ENCODE measurements at places on chromosomes 2 and 18.

DNA sequence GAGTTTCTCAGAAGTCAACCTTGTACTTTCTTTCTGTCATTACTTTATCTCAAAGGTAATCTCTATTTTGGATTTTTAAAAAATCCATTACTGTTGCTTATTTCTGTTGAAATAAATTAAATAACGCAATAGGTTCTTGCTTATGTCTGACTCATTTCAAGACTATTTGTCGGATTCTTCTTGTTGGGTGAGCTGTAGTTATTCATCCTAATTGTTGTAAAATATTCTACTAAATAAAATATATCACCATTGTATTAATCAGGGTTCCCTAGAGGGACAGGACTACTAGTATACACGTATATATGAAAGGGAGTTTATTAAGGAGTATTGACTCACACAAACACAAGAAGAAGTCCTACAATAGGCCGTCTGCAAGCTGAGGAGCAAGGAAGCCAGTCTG, 403.9 kb upstream of the CYRIA start:
- H3K27ac ChIP-seq, result no peak overlapping the region
- DNase-seq, result no peak
- H3K4me1 ChIP-seq, result no peaks in the 10 kb centered on the region
- no peaks in the 10 kb centered on the region for H3K36me3 ChIP-seq
- no peak overlapping the region for H3K4me3 ChIP-seq
- no peaks in the 10 kb centered on the region for H3K27me3 ChIP-seq

DNA sequence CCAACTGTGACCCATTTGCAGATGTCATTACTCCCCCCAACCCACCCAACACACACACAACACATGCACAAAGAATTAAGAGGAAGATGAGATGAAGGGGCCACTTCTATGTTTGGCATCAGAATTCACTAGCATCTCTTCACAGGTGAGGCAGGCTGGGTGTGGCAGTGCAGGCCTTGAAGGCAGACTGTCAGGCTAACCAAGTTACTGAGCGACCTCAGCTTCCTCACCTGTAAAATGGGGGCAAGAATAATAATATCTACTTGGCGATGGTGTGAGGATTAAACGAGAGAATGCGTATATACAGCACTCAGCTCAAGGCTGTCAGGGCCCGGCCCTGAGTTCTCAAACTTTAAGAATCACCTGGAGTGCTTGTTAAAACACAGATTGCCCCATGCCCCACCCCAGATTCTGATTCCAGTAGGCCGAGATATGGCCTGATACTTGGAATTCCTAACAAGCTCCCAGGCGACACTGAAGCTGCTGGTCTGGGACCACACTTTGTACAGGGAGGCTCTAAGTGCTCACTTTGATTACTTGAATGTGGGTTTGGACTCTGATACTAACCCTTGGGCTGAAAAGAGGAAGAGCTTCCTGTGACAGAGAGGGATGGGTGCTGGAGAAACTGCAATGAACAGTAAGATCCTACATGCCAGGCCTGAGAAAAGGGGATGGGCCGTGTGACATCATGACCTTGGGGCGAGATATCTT, 1.1 kb downstream of the ACTG2 start:
- H3K36me3 ChIP-seq, result no peaks in the 10 kb centered on the region
- no peak for DNase-seq
- peaks cover 14% of the 10 kb centered on the region for H3K4me1 ChIP-seq

DNA sequence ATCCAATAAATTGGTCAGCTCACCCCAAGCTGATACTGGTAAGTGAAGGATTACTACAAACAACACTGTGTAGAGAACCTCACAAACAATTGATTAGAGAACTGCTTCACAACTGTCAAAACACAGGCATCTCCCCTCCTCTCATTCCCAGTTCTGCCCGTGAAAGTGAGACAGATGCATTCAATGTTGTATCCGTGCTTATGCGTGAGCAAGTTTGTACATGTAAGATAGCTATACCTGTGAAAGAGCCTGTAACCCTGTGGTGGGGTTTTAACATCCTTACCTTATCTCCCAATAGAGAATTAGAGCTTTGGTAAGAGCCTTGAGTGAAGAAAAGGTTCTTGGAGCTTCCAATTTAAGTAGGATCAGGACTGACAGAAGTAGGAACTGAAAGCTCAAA, 9.1 kb downstream of the MARCHF4 start:
- H3K36me3 ChIP-seq, result no peaks in the 10 kb centered on the region
- H3K4me1 ChIP-seq, result no peaks in the 10 kb centered on the region
- no peak overlapping the region for H3K4me3 ChIP-seq
- H3K27me3 ChIP-seq, result no peaks in the 10 kb centered on the region
- DNase-seq, result no peak

DNA sequence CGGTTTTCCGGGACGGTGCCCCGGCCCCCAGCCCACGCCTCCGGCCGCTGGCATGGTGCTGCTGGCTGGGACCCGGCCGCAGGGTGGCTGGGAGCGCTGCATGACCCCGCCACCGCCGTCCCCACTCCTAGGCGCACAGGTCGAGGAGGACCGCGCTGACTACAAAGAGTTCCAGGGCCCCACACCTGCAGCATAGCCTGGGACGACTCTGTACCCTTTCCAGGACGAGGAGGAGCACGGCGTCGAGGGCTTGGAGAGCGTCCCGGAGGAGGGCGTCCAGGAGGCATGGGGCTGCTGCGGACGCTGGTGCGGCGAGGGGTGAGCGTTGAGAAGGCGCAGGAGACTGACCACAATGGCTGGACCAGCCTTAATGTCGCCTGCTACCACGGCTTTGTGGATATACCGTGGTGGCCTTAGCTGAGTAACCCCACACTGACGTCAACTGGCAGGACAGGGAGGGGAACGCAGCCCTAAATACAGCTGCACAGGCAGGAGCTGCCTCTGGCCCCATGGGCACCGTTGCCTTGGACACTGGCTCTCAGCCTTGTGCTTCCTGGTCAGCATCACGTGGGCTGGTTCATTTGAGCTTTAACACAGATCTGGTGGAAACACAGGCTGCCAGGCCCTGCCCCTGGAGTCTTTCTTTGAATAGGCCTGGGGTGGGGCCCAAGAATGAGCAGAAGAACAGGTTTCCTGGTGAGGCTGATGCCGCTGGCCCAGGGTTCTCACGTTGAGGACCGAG, 40.9 kb upstream of the TRIM43B start:
- no peak overlapping the region for H3K27ac ChIP-seq
- no peaks in the 10 kb centered on the region for H3K4me1 ChIP-seq
- peaks cover 10% of the 10 kb centered on the region for H3K36me3 ChIP-seq
- no peak for DNase-seq
- H3K4me3 ChIP-seq, result peak overlapping the region; percentile 63
- H3K27me3 ChIP-seq, result no peaks in the 10 kb centered on the region

GRCh38 chr18:5986257-5986931, 91.1 kb upstream of the TMEM200C start:
- DNase-seq, result no peak
- no peak overlapping the region for H3K27ac ChIP-seq
- no peaks in the 10 kb centered on the region for H3K27me3 ChIP-seq
- H3K36me3 ChIP-seq, result no peaks in the 10 kb centered on the region
- H3K4me3 ChIP-seq, result no peak overlapping the region

Measured in ascending aorta (tissue), 2 donors.